Activated CD4-positive, alpha-beta memory T cell treated with anti-CD3 and anti-CD28 coated beads for 36 hours (primary cell): ENCODE measurements at places on chromosomes 4 and X.

DNA sequence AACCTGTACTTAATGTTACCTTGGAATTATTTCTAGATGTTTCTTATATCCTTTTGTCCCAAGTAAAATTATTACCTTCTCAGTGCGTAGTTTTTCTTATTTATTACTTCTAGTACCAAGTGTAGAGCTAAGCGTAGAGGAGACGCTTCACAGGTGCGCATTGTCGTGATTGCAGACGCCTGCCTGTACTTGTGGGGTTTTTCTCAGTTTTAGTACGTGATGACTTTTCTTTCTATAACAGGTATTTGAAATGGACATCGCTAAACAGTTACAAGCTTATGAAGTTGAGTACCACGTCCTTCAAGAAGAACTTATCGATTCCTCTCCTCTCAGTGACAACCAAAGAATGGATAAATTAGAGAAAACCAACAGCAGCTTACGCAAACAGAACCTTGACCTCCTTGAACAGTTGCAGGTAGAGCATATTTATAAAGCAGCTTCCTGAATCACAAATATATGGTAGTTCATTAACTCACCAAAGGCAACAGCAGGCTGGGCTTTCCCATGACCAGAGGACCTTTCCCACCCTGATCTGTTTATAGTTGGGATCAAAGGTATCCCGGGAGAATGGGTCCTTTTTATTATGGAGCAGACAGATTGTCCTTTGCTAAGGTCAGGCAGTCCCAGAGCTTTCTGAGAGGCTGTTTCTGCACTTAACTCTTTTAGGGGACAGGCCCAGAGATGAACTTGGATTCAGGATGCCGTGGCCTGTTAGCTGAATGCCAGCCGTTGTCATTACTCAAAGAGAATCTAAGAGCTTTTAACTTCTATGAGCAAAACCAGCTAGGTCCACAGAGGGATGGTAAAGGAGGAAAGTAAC, 172.9 kb downstream of the PTTG2 start:
- no peak for DNase-seq

DNA sequence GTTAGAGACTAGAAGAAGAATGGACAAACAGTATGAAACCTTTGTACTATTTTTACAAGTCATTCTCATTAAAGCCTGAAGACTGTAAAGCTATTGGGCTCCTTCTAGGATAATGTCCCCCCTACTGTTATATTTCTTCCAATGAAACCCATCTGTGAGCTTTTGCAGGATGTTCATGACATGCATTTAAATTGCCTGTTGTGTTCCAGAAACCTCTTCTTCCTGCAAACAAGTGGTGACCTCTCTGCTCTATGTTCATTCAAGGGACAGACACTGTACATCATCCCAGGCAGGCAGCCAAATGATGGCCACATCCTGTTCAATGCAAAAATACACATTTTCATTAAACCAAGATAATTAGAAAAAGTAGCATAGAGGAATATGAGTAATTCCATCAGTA, 128.0 kb downstream of the C4orf33 start:
- DNase-seq = no peak

DNA sequence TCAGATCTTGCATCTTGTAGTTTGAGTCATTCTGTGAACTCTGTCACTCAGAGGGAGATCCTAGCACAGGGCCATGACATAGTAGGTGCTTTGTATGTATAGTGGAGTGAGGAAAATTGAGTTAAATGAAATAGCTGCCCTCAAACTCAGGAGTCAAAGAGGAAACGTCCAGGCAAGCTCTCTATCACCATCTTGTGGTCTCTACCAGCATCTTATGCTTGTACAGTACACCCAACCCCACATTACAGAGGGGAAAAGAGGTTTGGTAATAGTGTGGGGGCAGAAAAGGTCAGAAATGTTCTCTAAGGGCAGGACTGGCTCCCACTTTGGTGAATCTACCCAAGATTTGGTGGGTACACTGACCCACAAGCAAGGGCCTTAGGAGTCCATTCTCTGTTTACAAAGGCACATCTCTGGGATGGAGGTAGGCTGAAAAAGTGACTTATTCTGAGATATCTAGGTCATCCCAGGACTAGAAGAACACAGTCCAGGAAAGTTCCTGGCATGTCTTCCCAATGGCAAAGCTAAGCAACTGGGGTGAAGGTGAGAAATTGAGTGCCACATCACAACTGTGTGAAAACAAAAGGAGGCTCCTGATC, 131.8 kb downstream of the OR13H1 start:
- DNase-seq = no peak

DNA sequence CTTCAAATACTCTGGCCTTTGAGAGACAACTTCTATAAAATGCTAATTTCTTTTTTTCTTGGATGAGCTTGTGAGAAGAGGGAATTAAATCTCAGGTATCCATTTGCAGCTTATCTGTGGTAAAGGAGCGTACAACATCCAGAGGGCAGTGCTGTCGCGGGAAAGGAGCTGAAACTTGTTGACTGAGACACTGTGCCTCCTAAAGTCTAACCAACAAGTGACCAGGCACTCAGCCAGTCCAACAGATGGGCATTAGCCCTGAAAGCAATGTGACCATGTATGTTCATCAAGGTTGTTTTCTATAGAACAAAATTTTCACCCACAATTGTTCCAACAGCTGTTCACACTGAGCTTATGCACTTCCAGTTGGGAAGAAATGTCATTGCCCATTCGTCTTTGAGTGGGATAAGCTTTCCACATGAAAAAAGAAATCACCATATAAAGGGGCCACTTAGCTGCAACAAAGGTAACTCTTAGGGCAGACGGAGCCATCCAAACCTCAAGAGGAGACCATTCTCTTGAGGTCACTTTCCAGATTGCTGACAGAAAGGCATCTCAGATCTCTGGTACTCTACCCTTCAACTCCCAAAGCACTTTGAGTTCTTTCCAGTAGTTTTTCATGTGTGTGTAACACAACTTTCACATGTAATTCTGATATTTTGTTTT, 244.8 kb upstream of the NEIL3 start:
- DNase-seq = no peak

DNA sequence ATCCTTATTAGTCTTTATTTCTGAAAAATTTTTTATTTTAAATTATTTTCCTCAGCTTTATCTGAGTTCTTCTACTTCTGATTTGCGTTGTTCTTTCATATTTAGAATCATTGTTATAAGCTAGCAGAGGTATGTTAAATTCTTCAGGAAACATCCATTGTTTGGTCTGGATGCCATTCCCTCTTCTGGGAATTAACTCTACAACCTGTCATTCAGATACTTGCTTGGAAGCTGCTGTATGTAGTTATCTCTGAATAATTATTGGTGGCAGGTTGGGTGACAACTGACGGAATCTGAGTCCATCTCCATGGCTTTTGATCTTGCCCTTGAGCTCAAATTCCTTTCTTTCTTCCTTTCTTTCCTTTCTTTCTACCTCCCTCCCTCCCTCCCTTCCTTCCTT, 61.9 kb downstream of the DDIT4L start:
- DNase-seq = no peak

GRCh38 chrX:154436374-154436982, 476 bp upstream of the GDI1 start:
- DNase-seq = peak; percentile 62
